ENCODE measurements at places on chromosomes 12 and 14. TPM values are rescaled to one million over a fixed set of nuclear protein-coding genes. Genes with fewer than 3 reads are reported as not detected.

The EEA1 gene
- 23.9 TPM for total RNA-seq

The PIANP gene
- 0.41 TPM for total RNA-seq

The DLGAP5 gene
- 0.14 TPM for total RNA-seq

The TSPAN19 gene
- 0.33 TPM for total RNA-seq

The NEUROD4 gene
- not detected for total RNA-seq

The SYT10 gene
- total RNA-seq, result not detected

The ZNF385A gene
- total RNA-seq, result 7.1 TPM

The SIX6 gene
- total RNA-seq, result not detected

The EEF1AKMT3 gene
- 0.99 TPM for total RNA-seq

The ALDH1L2 gene
- 3.0 TPM for total RNA-seq

The CELA1 gene
- total RNA-seq, result not detected

The GZMB gene
- 0.52 TPM for total RNA-seq

- no peak overlapping the region for H3K27ac ChIP-seq
- no peaks in the 10 kb centered on the region for H3K36me3 ChIP-seq
- H3K27me3 ChIP-seq, result no peaks in the 10 kb centered on the region
- H3K4me3 ChIP-seq, result no peak overlapping the region
These were observed 189.6 kb upstream of the RPL10L start for GRCh38 chr14:46840944-46841720.

DNA sequence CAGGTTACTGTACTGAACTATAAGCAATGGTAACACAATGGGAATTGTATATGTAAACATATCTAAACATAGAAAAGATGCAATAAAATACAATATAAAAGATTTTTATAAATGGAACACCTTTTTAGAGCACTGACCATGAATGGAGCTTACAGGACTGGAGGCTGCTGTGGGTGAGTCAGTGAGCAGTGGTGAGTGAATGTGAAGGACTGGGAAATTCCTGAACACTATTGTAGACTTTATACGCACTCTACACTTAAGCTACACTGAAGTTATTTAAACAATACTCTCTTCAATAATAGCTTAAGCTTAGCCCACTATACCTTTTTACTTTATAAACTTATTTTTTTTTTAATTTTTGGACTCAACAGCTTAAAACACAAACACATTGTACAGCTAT is 313.5 kb downstream of the KCNC2 start:
- DNase-seq, result no peak
- no peak overlapping the region for H3K27ac ChIP-seq
- H3K4me1 ChIP-seq, result no peaks in the 10 kb centered on the region
- no peaks in the 10 kb centered on the region for H3K36me3 ChIP-seq

- no peaks in the 10 kb centered on the region for H3K4me1 ChIP-seq
- H3K27me3 ChIP-seq, result peaks cover 4% of the 10 kb centered on the region
- no peak for DNase-seq
- no peaks in the 10 kb centered on the region for H3K36me3 ChIP-seq
- no peak overlapping the region for H3K4me3 ChIP-seq
These were observed 246.2 kb upstream of the GRIP1 start for GRCh38 chr12:66925083-66925482.

GRCh38 chr12:46227616-46228015 is 41.2 kb downstream of the SLC38A1 start:
- no peaks in the 10 kb centered on the region for H3K36me3 ChIP-seq
- no peak for DNase-seq
- no peaks in the 10 kb centered on the region for H3K27me3 ChIP-seq
- H3K27ac ChIP-seq, result no peak overlapping the region

- no peak for DNase-seq
- H3K27ac ChIP-seq, result no peak overlapping the region
- no peaks in the 10 kb centered on the region for H3K36me3 ChIP-seq
- no peaks in the 10 kb centered on the region for H3K27me3 ChIP-seq
- H3K4me3 ChIP-seq, result no peak overlapping the region
These were observed 42.8 kb upstream of the CPM start for GRCh38 chr12:68975811-68976210.

- no peak for DNase-seq
- H3K4me3 ChIP-seq, result peak overlapping the region; percentile 96
These were observed 1.5 kb downstream of the PRDM4 start for GRCh38 chr12:107759410-107759809.

DNA sequence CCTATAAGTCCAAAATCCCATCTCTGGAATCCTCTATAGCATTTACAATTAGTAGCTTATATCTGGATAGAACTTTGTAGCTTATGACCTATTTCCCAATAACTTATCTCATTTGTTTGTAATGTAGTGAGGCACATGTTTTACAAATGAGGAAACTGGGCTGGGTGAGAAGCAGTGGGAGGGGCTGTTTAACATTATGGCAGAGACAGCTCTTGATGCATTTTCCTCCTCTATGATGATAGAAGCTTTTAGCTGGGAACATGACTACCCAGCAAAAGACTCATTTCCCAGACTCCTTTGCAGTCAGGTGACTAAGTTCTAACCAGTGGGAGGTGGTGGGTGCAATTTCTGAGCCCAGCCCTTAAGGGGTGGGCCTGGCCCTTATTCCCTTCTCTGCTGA is 179.7 kb downstream of the TTC8 start:
- peaks cover 5% of the 10 kb centered on the region for H3K27me3 ChIP-seq
- H3K4me3 ChIP-seq, result no peak overlapping the region
- no peaks in the 10 kb centered on the region for H3K4me1 ChIP-seq
- no peak overlapping the region for H3K27ac ChIP-seq
- no peak for DNase-seq
- H3K36me3 ChIP-seq, result no peaks in the 10 kb centered on the region

DNA sequence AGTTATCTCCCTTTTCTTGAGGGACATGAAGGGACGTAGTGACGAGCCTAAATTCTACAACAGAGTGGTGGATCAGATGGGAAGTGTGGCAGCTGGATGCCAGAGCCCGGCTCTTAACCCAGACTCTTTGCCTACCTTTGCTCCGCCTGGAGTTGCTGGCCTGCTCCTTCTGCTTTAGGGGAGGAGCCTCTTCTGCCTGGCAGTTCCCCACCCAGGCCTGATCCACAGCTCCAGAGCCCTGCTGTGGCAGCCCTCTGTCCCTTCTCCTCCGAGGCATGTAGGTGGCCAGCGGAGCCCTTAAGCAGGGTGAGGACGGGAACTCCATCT is 2.3 kb upstream of the PRPH start:
- no peak for DNase-seq
- H3K4me1 ChIP-seq, result peaks cover 38% of the 10 kb centered on the region
- H3K4me3 ChIP-seq, result peak overlapping the region; percentile 22
- H3K36me3 ChIP-seq, result no peaks in the 10 kb centered on the region

- H3K4me3 ChIP-seq, result no peak overlapping the region
- no peak overlapping the region for H3K27ac ChIP-seq
- DNase-seq, result no peak
- peaks cover 23% of the 10 kb centered on the region for H3K27me3 ChIP-seq
These were observed 136.0 kb upstream of the C14orf180 start for GRCh38 chr14:104443391-104444158.

GRCh38 chr14:33114331-33114730 is 175.7 kb downstream of the NPAS3 start:
- no peak overlapping the region for H3K27ac ChIP-seq
- no peaks in the 10 kb centered on the region for H3K36me3 ChIP-seq
- no peaks in the 10 kb centered on the region for H3K27me3 ChIP-seq
- DNase-seq, result no peak
- no peaks in the 10 kb centered on the region for H3K4me1 ChIP-seq

- H3K4me3 ChIP-seq, result no peak overlapping the region
- H3K4me1 ChIP-seq, result no peaks in the 10 kb centered on the region
- no peaks in the 10 kb centered on the region for H3K36me3 ChIP-seq
- no peak overlapping the region for H3K27ac ChIP-seq
- DNase-seq, result no peak
- H3K27me3 ChIP-seq, result no peaks in the 10 kb centered on the region
These were observed 74.2 kb upstream of the CSRP2 start for GRCh38 chr12:76952995-76953394.

DNA sequence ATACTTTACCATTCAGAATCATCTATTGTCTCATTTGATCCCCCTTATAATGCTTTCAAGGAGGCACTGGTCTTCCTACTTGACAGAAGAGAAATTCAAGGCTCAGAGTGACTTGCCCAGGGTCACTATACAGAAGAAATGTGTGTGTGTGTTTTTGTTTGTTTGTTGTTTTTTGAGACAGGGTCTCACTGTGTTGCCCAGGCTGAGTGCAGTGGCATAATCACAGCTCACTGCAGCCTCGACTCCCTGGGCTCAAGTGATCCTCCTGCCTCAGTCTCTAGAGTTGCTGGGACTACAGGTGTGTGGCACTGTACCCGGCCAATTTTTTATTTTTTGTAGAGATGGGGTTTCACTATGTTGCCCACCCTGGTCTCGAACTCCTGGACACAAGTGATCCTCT is 22.9 kb downstream of the IRF2BPL start:
- H3K27me3 ChIP-seq, result no peaks in the 10 kb centered on the region
- no peak for DNase-seq
- H3K4me3 ChIP-seq, result no peak overlapping the region
- H3K27ac ChIP-seq, result no peak overlapping the region

GRCh38 chr12:106690569-106691305 is 83.7 kb upstream of the RIC8B start:
- H3K4me1 ChIP-seq, result no peaks in the 10 kb centered on the region
- no peak overlapping the region for H3K4me3 ChIP-seq
- H3K27ac ChIP-seq, result no peak overlapping the region
- H3K27me3 ChIP-seq, result no peaks in the 10 kb centered on the region
- H3K36me3 ChIP-seq, result no peaks in the 10 kb centered on the region

DNA sequence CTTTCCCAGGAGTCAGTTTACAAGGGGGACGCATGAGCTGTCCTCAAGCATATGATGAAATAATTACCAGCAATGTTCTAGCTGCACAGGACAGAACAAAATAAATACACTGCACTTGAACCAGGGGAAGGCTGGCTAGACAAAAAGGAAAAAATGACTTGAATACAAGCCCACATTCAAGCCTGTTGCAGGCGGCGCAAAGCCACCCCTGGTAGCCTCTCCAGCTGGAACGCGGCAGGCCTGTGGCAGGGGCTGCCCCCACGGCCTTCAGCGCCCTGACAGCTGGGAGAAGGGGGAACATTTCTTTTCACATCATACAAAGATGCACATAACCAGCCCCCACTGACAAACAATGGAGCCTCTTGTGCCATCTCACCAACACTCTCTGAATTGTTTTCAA is 57.1 kb downstream of the TRAFD1 start:
- no peaks in the 10 kb centered on the region for H3K4me1 ChIP-seq
- no peaks in the 10 kb centered on the region for H3K27me3 ChIP-seq
- no peak for DNase-seq
- peaks cover 77% of the 10 kb centered on the region for H3K36me3 ChIP-seq
- no peak overlapping the region for H3K4me3 ChIP-seq
- H3K27ac ChIP-seq, result no peak overlapping the region

DNA sequence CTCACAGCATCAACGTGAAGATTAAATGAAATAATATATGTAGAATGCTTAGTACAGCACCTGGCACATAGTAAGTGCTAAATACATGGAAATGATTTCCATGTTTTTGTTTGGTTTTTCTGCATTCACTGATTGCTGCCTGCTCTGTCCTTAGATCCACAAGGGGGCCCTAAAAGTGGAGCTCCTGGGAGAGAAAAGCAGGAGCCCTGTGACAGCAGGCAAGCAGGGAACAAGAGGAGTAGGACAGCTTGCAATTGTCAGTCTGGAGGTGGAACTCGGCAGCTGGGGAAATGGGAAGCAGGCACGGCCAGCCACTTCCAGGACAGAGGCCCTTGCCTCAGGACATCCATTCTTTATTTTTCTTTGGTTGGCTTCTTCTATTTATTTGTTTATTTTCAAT is 292.9 kb downstream of the BMP4 start:
- H3K4me3 ChIP-seq, result no peak overlapping the region
- no peak overlapping the region for H3K27ac ChIP-seq
- H3K36me3 ChIP-seq, result no peaks in the 10 kb centered on the region
- H3K27me3 ChIP-seq, result no peaks in the 10 kb centered on the region

DNA sequence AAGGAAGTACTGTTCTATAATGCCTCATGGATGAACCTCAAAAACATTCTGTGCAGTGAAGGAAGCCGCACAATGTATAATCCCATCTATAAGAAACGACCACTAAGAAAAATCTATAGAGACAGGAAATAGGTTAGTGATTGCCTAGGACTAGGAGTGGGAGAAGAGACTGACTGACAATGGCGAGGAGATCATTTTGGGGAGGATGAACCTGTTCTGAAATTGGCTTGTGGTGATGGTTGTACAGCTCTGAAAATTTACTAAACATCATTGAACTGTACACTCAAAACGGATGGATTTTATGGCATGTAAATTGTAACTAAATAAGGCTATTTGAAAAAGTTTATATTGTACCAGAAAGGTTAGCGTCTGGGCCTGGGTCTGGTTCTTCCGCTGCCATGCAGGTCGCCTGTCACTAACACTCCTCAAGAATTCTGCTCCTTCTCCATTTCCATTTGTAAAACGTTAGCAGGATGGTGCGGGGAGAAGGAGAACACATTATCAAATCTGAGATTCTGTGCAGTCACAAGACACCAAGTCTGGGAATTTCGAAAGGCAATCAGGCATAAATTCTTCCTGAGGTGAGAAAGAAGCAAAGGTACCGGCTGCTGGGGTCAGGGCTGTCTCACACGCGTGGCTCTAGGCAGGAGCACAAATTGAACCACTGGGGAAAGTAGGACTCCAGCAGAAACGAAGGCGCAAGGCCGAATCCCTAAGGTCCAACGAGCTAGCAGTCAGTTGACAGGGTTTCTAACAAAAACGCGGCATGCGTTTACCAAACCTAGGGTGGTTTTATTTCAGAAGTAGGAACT is 845 bp upstream of the COCH start:
- H3K36me3 ChIP-seq, result no peaks in the 10 kb centered on the region
- peak overlapping the region; percentile 76 for H3K4me3 ChIP-seq
- no peak for DNase-seq
- peaks cover 19% of the 10 kb centered on the region for H3K4me1 ChIP-seq
- H3K27me3 ChIP-seq, result peaks cover 89% of the 10 kb centered on the region
